ENCODE measurements at places on chromosomes 5 and 9.

DNA sequence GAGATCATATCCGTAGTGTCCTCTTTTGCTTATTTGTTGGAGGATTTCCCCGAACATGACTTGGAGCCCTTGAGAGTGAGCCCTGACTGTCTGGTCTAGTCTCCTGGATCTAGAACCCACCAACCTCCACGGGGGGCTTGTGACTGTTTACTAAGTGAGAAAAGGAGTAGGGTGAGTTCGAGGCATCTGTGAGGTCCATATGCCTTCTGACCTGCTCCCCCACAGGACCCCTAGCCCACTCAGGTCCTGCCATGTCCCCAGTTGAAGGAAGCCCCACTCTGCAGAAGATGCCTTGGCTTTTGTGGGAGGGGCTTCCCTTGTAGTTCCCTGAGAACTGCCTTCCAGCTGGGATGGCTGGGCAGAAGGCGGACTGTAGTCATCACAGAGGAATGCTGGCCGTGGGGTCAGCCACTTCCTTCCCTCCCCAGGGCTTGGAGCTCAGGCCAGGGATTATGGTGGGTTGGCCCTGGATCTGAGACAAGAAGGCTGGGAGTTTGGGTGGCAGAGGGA is 7.0 kb upstream of the IRF1 start:
- DNase-seq = no peak

DNA sequence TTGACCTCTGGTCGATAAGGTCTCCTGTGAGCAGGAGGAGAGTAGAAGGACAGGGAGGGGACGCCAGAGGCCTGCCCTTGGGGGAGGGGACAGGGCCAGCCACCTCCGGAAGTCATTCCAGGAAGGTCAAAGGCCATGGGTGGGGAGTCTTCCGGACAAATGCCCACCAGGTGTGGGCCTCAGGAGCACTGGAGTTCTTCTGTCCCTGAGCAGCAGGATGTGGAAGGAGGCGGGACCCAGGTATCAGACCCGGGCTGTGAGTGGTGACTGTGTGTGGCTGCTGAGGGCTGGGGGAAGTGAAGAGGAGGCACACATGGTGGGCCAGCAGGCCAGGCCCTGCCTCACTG is 13.9 kb downstream of the FGF18 start:
- no peak for DNase-seq

DNA sequence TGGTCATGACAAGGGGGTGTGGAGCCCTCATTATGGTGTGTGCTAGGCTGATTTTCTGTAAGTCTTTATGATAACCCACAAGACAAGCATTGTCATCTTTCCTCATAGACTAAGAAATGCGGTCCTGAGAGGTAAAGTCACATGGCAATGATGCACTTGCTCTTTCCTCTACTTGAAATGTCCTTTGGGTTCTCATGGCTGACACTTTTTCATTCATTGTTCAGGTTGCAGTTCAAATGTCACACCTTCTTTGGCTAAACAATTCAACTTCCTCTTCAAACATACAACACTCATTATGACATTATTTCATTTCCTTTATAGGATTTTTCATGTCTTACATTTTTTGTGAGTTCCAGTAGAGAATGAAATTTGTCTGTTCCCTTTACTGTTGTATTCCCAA is 323.6 kb upstream of the PRR16 start:
- no peak for DNase-seq

DNA sequence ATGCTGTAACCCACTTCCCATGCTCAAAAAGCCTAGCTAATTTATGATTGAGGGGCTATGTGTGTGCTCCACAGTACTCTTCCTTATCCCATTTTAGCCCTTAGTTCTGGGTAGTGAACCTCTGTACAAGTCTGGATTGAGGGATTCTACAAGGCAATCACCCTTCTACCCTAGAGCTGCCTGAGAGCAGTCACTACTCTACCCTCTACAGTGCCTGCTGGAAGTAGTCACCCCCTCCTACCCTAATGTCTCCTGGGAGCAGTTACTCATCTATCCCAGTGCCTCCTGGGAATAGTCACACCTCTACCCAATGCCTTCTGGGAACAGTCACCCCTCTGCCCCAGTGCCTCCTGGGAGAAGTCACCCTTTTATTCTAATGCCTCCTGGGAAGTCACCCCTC is 150.6 kb downstream of the ATP10B start:
- DNase-seq = no peak

GRCh38 chr5:135386096-135386495 is 12.9 kb downstream of the MACROH2A1 start:
- DNase-seq = no peak

DNA sequence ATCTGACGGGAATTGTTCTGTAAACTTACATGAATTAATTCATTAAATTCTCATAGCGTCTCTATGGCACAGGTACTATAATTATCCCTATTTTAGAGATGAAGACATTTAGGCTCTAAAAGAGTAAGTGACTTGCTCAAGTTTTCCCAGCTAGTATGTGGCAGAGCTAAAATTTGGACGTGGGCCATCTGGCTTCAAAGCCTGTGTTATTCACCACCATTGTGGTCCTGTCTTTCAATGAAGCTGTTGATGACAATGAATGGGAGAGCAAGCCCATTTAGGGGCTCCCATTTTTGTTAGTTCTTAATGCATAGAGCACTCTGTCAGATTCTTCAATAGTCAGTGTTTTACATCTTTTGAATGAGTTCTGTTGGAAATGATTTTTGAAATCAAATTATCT is 236.0 kb upstream of the CD180 start:
- no peak for DNase-seq

- DNase-seq = no peak
Measured at GRCh38 chr5:103425686-103426454, 136.7 kb downstream of the NUDT12 start.

DNA sequence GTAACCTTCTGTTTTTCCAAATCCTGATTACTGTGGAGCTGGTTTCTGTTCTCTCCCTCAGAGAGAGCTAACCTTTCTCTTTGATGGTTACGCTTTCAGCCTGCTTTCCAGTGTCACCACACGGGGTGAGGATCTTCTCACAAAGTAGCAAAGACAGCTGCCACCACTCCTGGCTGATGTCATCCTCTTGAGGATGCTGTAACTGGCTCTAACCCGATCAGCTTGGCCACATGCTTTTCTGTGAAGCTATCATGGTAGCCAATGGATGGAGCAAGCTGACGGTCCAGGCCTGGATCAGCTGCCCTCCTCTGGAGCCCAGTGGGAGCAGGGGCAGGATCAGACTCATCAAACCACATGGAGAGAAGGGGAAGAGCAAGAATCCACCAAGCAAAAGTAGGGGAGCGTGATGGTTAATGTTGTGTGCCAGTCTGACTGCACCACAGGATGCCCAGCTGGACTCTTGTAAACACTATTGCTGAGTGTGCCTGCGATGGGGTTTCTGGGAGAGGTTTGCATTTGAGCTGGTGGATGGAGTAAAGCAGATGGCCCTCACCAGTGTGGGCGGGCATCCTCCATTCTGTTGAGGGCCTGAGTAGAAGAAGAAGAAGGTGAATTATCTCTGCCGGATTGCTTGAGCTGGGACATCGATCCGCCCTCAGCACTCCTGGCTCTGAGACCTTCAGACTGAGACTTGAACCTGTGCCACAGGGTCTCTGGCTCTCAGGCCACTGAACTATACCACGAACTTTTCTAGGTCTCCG is 26.8 kb upstream of the ZNF354A start:
- DNase-seq = no peak

- DNase-seq = no peak
Measured at GRCh38 chr9:136043441-136043991, 51.6 kb downstream of the NACC2 start.

- no peak for DNase-seq
Measured at GRCh38 chr5:94505327-94506068, 112.9 kb downstream of the KIAA0825 start.

DNA sequence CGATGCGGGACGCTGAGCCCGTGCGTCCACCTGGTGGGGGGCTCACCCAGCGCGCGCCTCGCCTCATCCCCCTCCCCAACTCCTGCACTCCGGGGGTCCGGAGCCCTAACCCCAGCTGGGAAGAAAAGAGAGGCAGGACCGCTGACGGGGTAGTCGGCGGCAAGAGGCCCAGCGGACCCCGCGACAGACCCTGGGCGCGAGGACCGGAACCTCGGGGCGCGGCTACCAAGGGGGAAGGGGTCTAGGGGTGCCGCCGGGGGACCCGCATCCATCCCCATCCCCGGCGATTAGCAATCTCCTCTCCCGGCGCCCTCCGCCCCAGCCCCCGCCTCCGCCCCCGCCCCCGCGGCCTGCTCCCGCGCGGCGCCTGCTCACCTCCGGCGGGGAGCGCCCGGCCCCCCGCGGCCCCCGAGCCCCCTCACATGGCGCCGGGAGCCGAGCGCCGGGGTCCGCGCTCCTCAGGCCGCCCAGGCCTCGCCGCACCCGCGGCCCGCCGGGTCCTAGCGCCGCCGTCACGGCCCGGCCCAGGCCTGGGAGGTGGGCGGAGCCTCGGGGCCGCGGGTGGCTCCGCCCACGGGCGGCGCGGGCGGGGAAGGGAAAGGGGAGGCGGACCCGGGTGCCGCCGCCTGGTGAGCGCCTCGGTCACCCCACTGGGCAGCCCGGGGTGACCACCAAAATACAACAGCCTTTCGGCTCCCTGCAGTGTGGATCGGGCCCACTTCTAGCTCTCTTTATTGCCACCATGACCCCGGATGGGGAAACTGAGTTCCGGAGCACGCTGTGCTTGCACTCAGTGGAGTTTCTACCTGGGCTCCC is at the start of gene ST6GALNAC6:
Gene ST6GALNAC6, minus strand, starts transcription at position 476 of the 816 bp plus-strand sequence. CDS start 1,622 bp downstream, outside the sequence.
- no peak for DNase-seq

- DNase-seq = no peak
Measured at GRCh38 chr5:177176175-177176711, 42.7 kb downstream of the NSD1 start.

DNA sequence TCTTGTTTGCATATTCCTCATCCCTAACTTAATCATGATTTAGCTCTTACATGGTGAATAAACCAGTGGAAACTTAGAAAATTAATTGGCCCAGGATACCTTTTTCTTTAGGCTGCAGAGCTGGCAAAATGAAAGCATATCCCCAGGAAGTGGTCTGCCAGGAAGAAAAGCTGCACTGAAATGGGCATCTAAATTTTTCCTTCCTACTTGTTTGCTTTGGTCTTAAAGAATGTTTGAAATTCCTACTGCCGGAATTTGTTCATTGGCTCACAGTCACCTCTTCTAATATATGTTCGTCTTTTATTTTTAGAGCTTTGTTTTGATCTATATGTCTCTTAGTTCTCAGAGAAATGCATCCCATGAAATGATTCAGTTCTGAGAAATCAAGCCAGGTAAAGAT is 113.2 kb upstream of the ELL2 start:
- DNase-seq = no peak

DNA sequence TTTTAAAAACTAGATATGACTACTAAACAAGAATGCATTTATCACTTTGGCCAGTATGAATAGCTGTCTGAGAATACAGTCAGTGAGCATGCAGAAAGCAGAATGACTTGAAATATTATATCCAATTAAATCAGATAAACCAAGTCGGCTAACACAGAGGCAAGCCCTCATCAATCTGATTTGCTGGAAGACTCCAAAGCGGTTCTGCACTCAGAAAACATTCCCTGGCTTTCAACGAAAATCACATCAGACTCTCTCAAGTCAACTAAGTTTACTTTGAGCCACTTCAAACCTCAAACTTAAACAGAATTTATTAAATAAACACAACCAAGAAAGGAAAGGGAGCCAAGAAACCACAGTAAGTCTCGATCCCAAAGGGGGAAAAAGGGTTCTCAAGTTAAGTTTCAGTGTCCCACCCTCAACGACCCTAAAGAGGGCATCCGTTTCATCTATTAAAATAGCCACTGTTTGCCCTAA is 1.4 kb downstream of the MYO10 start:
- no peak for DNase-seq

DNA sequence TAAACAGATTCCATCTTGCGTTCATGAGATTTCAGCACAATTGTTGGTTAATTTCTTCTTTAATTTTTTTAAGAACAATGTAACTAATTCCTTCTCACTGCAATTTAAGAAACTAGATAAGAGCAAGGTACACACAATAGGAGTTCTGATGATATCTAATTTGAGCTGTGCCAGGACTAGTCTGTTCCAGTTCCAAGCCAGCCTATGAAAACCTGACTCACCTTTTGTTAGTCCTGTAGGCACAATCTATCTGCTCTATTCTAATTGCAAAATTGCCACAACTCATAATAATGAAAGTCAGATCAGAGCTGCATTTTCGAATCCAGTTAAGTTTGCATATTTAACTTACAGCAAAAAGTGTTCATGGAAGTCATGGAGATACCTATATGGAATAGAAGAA is 494.1 kb upstream of the TUSC1 start:
- DNase-seq = no peak

DNA sequence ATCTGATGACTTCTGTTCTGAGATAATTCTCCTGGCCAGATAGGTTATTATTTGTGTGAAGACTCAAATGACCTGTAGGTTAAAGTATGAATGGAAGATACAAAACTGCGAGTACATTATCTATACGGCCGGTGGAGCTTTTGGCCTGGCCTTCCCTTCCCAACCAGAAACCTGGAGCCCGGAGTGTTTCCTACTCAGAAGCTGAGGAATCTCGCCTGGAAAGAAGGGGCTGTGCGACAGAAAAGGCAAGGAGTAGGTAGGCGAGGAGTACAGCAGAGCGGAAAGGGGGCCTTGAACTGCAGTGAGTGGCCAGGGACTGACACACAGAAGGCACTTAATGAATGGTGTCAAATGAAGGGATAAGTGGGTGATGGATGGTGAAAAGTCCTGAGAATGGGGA is 34.6 kb downstream of the ANGPTL2 start:
- DNase-seq = no peak

DNA sequence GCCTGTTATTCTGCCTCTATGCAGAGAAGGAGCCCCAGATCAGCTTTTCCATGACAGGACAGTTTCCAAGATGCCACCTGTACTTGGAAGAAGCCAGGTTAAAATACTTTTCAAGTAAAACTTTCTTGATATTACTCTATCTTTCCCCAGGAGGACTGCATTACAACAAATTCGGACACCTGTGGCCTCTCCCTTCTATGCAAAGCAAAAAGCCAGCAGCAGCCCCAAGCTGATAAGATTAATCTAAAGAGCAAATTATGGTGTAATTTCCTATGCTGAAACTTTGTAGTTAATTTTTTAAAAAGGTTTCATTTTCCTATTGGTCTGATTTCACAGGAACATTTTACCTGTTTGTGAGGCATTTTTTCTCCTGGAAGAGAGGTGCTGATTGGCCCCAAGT is 301 bp upstream of the IL4 start:
- no peak for DNase-seq

- no peak for DNase-seq
Measured at GRCh38 chr5:57715296-57715695, 232.7 kb upstream of the ACTBL2 start.

GRCh38 chr5:15690611-15691010 is 190.6 kb downstream of the FBXL7 start:
- no peak for DNase-seq

DNA sequence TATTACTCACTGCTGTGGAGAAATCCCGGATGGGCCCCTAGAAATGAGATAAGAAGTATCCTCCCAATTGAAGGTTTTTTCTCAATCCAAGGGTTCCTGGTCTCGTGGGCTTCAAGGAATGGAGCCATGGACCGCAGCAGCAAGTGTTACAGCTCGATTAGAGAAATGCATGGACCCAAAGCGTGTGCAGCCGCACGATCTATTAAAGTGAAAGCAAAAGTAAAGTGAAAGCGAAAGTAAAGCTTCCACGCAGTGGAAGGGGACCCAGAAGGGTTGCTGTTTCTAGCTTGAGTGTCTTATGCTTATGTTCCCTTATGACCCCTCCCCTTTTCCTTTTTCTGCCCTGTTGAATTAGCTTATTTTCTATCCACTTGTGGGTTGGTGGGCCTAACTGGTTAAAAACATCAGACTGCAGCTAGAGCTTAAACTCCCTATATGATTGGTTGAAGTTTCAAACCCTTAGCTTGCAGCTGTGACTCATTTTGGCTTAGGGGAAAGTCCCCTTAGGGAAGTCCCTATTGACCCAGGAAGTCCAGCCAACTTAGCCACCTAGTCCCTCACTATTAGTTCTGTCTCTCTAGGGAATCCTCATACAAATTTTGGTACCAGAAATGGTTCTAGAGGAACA is 1111.8 kb downstream of the TAF11L14 start:
- DNase-seq = no peak
